ENCODE measurements at places on chromosomes 7 and 10.

DNA sequence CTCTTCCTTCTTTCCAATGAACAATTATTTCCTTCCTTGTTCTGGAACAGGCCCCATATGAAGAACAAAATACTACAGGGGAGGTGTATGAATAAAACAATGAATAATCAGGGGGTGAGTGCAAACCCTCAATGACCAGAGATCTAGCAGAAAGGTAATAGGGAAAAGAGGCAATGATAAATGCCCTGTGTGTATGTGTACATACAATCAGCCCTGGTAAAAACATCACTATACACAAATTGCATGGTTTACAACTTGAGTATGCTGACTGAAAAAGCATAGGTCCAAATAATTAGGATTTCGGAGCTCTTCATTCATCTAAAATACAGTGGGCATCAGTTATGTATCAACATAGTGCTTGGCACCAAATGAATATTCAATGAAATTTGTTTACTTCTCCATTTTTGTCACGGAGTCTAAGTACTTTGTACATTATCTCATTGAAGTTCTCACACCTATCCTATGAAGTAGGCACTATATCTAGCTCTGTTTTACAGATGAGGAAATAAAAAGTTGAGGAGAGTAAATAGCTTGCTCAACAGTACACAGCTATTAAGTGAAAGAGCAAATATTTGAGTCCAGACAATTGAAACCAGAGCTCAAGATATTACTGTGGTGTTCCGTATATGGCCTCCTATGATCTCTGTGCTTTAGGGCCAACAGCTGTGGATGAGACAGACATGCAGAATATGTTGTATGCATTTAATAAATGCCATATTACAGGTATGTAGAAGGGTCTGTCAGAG, 1065.4 kb downstream of the SORCS3 start:
- no peak for DNase-seq

DNA sequence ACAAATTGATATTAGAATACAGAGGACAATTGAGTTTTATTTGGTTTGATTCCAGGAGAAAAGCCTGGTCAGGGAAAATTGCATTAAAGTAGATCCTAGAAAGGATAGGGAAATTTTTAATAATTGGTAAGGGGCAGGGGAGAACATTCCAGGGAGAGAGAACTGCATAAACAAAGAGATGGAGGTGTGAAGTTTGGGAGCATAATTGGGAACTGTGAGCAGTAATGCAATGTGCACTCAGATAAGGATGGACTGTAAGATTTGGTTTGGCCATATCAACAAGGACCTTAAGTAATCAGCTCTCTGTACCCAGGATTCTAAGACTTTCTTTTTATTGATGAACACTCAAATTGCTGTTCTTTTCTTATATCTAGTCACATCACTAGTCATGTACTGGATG, 41.4 kb downstream of the ZMYND11 start:
- DNase-seq = no peak

DNA sequence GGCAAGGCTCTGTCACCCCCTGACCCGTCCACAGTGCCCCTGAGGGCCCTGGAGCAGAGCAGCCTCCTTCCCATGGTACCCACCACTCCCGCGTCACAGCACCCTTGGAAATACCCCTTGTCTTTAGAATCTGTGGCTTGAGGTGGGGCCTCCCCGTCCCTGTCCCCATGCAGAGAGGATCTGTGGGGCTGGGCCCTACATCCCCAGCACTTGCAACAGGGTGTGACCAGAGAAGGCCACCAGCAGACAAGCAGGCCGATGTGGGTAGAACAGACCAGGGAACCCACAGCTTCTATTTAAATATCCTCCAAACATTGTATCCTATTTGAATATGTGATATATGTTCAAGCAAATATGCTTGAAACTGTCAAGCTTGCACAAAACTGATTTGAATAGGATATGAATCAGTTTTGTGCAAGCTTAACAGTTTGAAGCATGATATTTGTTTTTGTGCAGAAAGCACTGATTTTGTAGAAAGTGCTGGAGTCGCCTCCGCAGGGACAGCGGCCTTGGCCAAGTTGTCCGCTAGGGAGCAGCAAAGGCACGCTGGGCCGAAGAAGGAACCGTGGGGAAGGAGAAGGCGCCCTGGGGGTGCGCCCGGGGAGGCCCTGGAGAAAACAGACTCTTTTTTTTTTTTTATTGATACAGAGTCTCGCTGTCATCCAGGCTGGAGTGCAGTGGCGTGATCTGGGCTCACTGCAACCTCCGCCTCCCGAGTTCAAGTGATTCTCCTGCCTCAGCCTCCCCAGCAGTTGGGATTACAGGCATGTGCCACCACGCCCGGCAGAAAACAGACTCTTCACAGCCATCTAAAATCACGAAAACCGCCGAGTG, 2.2 kb downstream of the CFAP46 start:
- DNase-seq = peak; percentile 71

GRCh38 chr10:71531485-71532446, 135.0 kb downstream of the CDH23 start:
- peak; percentile 75 for DNase-seq

DNA sequence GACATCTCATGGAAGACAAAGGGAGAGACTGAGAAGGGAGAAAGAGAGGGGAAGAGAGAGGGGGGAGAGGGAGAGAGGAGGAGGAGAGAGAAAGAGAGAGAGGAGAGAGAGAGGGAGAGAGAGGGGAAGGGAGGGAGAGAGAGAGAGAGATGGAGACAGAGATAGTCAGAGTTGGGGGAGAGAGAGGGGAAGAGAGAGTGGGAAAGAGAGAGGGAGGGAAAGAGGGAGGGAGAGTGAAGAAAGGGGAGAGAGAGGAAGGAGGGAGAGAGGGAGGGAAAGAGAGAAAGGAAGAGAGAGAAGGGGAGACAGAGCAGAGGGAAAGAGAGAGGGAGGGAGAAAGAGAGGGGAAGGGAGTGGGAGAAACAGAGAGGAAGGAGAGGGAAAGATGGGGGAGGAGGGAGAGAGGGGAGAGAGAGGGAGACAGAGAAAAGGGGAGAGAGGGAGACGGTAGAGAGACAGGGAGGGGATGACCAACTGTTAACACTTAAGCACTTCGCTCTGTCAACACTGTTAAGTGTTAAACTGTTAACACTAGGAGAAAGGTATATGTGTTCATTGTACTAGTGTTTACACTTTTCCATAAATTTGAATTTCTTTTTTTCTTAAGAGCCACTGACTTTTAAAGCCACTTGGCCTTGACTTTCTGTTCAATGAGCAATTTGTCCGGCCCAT, 21.8 kb upstream of the SDK1 start:
- no peak for DNase-seq

- no peak for DNase-seq
Measured at GRCh38 chr7:41809529-41809939, 106.6 kb upstream of the INHBA start.

DNA sequence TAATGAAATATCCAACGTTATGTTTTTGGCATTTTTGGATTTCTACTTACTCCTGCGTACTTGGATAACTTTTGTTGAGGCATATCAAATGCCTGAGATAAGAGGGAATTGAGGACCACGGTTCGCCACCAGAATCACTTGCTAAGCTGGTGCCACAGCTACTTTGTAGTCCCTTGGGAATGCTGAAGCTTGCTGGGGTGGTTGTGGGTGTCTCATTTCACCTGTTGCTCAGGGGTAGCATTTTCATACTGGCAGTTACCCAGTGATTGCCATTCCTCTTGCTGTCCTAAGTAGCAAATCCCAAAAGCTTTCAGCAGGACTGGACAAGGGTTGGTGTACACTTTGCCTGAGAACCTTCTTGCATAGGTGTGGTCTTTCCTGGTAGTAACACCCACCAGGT, 75.2 kb downstream of the CREB5 start:
- DNase-seq = no peak

DNA sequence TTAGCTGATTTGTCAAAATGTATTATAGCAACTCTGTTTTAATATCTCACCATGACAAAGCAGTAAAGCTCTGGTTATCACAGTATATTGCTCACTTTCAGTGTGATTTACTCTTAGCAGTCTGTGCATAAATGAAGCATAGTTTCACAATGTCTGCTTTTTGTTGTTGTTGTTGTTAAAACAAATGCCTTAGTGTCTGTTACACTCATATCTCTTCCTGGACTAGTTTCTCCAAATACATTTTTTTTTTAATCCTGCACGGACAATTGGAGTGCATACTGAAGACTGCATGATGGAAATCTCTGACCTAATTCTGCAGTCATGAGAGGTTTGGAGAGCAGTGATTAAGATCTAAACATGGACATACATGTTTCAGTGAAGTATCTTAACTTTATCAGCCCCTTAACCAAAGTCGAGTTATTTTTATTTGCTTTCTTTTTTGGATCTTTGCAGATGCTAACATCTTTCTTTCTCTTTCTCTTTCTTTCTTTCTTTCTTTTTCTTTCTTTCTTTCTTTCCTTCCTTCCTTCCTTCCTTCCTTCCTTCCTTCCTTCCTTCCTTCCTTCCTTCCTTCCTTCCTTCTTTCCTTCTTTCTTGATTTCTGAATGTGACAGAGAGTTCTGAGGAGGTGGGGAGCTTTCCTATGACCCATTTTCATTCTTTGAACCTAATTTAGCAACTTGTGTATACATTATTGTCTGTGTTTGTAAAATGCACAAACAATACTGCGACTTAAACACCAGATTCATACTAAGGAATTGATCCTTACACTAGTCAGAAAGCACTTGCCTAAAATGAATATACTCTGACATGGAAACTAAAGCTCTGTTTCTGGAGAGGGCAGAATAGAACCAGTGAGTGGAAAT, 161.5 kb upstream of the AGR3 start:
- no peak for DNase-seq

Data from activated T-cell treated with anti-CD3 and anti-CD28 coated beads, Interleukin-2, amount 50 U/mL, for 48 hours (primary cell).